ENCODE measurements at places on chromosomes 12 and 14.

GRCh38 chr12:53232646-53233461, 845 bp upstream of the RARG start:
- DNase-seq = no peak

GRCh38 chr12:66387117-66387516, 84.8 kb downstream of the HELB start:
- no peak for DNase-seq

- DNase-seq = no peak
Observed at GRCh38 chr12:24945039-24945438, 3.9 kb downstream of the BCAT1 start.

GRCh38 chr14:99344051-99344758, 72.2 kb upstream of the BCL11B start:
- DNase-seq = no peak

- DNase-seq = no peak
Observed at GRCh38 chr14:77014004-77014604, 14.4 kb downstream of the IRF2BPL start.

- DNase-seq = no peak
Observed at GRCh38 chr14:96281486-96281885, 25.5 kb downstream of the BDKRB1 start.

DNA sequence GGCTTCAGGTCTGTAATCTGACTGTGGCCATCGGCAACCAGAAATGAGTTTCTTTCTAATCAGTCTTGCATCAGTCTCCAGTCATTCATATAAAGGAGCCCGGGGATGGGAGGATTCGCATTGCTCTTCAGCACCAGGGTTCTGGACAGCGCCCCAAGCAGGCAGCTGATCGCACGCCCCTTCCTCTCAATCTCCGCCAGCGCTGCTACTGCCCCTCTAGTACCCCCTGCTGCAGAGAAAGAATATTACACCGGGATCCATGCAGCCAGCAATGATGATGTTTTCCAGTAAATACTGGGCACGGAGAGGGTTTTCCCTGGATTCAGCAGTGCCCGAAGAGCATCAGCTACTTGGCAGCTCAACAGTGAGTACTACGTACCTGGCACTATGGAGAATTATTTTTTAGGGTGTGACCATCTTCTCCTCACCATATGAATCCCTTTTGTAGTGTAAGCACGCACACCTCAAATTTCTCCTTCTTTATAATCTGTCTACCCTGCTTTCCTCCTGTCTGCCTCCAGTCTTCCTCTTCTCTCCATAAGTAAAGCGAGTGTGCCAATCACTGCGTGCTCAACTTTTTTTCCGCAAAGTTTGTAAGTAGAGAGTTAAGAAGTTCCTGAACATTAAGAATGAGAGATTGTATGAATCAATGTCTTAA, at the start of gene TPH2:
TPH2 (plus strand) TSS at position 118 of the 658 bp plus-strand sequence; CDS start at position 260, 142 bp downstream.
- peak; percentile 15 for DNase-seq

DNA sequence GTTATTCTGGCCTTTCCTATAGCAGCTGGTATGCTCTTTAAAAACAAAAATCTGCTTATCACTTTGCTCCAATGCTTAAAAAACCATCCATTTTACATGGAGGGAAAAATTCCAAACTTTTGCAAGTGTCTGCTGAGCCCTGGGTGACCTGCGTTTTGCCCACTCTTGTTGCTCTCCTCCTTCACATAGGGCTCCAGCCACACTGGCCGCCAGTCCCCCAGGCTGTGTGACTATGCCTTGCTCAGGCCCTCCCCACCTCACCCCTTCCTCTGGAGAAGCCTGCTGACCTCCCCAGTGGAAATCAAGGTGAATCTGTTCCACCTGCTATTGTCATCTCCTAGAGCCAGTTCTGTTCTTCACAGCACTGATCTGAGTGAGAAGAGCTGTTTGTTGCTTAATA, 126.9 kb downstream of the SLC25A47 start:
- DNase-seq = no peak

DNA sequence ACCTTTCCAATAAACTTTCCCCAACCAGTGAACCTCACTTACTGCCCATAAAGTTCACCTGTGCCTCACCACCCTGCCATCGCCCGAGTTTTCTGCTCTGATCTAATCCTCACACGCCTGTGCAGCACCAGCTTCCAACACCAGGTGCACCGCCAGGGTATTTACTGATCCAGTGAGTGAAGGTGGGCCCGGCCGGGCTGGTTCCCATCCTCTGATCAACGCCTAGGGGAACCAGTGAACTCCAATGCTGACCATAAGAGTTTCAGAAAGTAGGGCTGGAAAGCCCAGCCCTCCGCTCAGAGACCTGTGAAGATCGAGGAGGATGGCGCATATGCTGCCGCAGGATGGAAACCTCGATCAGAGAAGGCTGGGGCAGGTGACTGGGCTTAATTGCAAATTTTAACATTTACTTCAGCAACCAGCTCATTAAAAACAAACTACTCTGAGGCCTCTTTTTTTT, 685 bp upstream of the MYL6B start:
- DNase-seq = peak; percentile 45

DNA sequence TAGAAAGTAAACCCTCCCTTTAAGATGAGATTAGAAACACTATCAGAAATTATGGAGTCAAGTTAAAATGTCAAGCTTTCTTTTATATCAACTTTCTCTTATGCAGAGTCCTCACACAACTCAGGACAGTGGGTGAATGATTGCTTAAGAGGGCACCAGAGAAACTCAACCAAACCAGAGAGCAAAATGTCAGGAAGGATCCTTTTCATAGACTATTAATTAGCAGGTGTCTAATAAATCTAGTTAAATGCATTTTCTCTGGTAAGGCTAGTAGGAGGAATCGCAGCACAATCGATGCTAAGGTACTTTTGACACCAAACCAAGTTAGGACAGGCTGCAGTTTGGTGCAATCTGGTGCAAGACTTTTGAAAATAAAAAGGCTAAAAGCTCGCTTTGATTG, 614.7 kb upstream of the FOXG1 start:
- no peak for DNase-seq

GRCh38 chr12:3081091-3081490, 3.9 kb downstream of the TSPAN9 start:
- DNase-seq = no peak

GRCh38 chr14:106690333-106690891, 1164.0 kb downstream of the TMEM121 start:
- no peak for DNase-seq

GRCh38 chr12:116314477-116314876, 37.0 kb upstream of the MED13L start:
- no peak for DNase-seq

DNA sequence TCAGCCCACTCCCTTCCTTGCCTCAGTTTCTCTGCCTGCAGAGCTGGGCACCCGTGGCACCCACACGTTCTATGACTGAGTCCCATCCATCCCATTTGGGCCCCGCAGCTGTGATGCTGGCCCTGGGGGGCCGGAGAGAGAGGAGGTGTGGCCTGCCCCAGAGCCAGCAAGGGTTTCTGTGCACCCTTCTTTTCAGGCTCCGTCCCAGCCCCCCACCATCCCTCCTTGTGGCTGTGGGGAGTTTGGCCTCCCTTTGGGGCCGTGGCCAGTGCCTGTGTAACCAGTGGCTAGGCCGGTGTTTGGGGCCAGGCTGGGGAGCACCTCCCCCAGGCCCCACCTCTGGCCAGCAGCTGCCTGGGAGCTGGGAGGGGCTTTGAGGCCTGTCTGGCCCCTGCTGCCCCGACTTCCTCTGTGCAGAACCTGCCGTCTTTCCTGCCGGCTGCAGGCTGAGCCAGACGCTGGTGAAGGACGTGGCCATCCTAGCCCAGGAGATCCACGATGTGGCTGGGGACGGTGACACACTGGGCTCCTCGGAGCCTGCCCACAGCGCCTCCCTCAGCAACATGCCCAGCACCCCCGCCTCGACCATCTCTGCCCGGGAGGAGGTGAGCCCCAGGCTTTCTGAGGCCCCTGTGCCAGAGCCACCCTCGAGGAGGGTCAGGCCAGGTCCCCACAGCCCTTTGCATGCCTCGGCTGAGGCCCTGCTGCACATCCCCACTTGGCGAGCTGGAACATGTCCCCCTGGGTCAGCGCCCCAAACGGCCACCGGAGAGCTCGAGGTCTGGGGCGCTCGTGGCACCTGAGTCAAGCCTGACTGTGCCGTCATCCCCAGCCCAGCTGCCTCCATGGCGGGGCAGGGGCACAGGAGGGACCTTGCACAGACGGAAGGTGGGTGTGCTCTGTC, 27.7 kb downstream of the CEP170B start:
- DNase-seq = no peak

- DNase-seq = no peak
Observed at GRCh38 chr12:116159593-116160200, 117.8 kb downstream of the MED13L start.

DNA sequence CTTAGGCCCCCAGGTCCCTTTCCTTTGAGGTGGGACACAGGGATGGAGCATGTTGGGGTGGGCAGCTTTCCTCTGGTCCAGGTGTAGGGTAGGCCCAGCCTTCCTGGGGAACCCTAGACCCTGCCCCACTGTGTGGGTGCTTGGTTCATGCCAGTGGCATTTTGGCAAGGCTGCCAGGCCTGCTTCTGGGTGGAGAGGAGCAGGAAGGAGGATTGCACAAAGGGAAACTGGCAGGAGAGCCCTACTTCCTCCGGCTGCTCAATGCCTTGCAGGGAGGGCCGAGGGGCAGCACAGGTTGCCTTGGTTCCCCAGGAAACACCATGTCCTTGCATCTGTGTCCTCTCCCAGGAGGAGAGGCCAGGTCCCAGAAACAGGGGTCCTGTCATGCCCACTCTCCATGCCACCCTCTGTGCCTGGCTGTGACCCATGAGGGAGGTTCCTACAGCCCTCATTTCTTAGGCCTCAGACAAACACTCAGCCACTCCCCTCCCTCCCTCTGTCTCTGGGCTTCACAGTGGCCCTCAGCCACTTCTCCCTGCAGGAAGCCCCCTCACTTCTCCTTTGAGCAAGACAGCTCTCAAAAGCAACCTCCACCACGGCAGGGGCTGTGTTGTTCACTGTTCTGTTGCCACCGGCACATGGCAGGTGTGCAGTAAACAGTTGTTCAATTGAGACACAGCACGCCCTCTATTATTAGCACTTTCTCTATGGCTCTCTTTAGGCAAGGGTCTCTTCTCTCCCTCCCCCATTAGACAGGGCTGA, 6.8 kb upstream of the KRT80 start:
- DNase-seq = no peak

DNA sequence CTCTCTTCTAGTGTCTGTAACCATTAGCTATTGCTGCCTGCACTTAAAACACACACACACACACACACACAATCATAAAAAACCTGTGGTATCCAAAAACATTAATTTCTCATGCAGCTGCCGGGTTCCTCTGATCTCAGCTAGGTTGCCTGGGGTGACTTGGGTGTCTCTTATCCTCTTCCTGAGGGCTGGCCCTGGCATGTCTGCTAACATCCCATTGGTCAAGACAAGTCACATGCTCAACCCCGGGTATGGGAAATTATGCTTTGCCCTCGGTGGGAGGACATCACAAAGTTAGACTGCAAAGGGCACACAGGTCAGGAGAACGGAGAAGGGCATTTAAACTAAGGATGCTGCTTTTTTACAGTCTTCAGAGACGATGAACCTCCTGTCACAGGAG, 55.7 kb downstream of the TRPV4 start:
- DNase-seq = no peak

GRCh38 chr12:124539084-124540041, 28.0 kb downstream of the NCOR2 start:
- no peak for DNase-seq

GRCh38 chr12:26845984-26846383, 13.0 kb upstream of the ITPR2 start:
- DNase-seq = no peak

- DNase-seq = no peak
Observed at GRCh38 chr12:131092901-131093603, 139.3 kb downstream of the ADGRD1 start.

DNA sequence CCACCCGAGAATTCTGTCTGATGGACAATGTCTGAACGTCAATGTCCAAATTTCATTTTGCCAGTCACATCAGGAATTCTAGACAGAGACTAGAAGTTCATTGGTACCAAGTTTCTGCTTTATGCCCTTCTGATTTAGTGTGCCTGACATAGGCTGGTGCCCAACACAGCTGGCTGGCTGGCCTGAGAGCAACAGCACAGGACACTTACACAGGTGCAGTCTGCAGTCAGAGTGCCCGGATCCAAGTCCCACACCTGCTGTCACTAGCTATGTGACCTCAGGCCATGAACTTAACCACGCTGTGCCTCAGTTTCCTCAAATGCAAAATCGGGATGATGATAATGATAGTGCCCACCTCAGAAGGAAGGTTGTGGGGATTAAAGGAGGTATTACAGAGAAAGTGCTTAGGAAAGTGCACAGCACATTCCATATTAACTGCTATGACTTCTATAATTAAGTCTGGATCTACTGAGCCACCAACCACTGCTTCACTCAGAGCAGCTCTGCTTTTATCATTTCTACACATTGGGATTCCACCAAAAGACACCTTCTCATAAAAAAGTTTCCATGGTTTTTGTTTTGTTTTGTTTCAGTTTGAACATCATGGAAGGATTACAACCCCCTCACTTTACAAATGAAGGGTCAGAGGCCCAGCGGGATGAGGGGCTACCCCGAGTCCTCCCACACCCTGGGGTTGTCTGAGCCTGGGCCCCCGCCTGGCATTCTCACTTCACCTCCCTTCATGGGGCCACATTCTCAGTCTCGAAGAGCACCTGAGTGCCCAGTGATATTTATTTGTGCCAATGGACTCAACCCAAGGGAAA, 168.8 kb upstream of the BCL2L14 start:
- DNase-seq = peak; percentile 3

Data from stimulated activated CD8-positive, alpha-beta memory T cell treated with anti-CD3 and anti-CD28 coated beads, Interleukin-7, amount 100 ng/mL, for 48 hours (primary cell).